Femur (tissue), 1 donor: ENCODE measurements at places on chromosomes 7 and 10.

GRCh38 chr10:78333362-78334143, 299.9 kb downstream of the RPS24 start:
- peak; percentile 5 for DNase-seq

GRCh38 chr10:11636697-11637303, 25.4 kb upstream of the USP6NL start:
- DNase-seq: no peak

DNA sequence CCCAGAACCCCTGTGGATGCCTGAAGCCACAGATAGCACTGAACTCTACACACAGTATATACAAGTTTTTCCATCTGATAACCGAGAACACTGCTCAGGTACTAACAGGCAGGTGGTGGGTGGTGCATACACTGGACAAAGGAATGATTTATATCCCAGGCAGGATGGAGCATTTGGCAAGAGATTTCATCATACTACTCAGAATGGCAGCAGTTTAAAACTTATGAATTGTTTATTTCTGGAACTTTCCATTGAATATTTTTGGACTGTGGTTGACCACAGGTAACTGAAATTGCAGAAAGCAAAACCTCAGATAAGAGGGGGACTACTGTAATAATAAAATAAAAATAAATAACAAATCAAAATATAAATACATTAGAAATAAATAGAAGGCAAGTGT, 10.9 kb upstream of the KCNMA1 start:
- no peak for DNase-seq

DNA sequence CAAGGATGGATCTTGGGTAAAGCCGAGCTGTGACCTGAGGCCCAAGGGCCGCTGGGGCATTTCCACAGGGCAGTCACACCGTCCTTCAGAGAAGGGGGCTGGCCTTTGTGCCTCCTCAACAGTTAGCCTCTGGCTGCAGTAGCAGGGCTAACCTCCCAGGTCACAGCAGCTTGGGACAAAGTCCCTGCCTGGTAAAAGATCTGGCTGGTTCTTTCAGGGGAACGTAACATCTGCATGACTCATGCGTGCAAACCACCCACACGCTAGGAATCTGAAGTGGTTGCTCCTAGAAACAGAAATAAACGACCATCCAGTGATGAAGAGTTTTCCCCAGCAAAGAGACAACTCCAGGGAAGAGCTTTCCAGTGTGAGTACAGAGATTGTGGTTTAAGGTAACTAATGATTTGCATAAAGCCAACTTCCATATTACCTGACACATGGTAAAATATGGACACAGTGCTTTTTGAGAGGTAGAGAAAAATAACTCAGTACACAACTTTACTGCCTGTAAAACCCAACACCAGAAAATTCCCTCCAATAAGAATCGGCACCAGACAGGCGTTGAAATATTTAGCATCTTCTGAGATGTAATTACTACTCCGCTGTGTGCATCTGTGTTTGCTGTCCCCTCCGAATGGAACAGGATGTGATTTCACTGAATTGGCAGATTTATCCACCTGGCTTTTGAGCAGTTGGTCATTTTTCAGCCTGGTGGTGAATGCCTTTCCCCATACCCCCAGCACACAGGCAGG, 84.9 kb upstream of the ADRB1 start:
- peak; percentile 40 for DNase-seq

- no peak for DNase-seq
Observed at GRCh38 chr7:136664537-136664936, 203.9 kb upstream of the CHRM2 start.

DNA sequence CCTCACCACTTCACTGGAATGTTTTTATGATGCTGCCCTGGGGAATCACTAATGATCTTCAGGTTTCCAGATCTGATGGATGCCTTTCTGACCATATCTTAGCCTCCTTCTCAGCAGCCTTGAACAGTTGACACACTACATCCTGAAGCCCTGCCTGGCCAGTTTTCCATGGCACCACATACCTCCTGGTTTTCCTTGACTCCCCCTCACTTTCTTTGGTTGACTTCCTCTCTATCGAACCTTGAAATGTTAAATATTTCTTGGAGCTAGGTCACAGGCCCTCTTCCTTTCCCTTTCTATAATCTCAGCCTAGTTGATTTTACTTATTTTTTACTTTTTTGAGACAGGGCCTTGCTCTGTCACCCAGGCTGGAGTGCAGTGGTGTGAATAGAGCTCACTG, 108.8 kb upstream of the CDK1 start:
- DNase-seq: no peak

DNA sequence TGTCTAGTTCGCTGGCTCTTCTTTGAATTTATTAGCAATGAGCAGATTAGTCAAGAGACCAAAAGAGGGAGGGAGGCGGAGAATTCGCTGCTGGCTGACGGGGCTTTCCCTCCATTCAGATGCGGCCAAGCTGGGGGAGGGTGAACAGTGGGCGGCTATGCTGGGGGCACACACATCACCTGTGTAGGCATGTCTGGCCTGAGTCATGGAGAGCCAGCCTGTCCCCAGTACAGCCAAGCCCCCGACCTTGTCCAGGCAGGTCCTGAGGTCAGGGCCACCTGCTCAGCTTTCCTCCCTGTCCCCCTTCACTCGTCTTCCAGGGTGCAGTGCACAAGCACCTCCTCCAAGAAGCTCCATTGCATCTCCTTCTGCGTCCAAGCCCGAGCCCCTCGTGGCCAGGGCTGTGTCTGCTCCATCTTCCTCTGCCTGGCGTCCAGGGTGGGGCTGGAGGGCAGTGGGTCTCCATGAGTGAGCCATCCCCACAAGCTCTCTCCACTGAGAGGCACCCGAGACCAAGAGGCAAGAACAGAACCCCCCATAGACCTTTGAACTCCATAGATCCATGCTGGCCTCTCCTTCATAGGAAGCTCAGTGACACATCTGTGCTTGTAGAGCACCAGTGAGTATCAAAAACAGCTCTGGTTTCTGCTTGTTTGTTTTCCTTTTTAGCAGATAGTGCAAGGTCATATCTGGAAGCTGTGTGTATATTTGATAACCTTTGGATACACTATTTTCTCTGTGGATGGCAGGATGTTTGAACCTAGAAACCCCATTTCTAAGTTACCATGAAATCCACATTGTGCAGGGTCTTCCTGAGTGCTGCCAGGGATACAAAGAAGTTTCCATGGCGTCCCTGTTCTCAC, 1.9 kb upstream of the DEPP1 start:
- no peak for DNase-seq

- no peak for DNase-seq
Observed at GRCh38 chr7:98249106-98249505, 2.9 kb downstream of the TECPR1 start.

GRCh38 chr7:135562720-135563119, 5.0 kb downstream of the NUP205 start:
- no peak for DNase-seq

GRCh38 chr7:33644489-33644888, 260.9 kb upstream of the BMPER start:
- no peak for DNase-seq

GRCh38 chr10:100522945-100523344, 3.3 kb upstream of the SEC31B start:
- no peak for DNase-seq

DNA sequence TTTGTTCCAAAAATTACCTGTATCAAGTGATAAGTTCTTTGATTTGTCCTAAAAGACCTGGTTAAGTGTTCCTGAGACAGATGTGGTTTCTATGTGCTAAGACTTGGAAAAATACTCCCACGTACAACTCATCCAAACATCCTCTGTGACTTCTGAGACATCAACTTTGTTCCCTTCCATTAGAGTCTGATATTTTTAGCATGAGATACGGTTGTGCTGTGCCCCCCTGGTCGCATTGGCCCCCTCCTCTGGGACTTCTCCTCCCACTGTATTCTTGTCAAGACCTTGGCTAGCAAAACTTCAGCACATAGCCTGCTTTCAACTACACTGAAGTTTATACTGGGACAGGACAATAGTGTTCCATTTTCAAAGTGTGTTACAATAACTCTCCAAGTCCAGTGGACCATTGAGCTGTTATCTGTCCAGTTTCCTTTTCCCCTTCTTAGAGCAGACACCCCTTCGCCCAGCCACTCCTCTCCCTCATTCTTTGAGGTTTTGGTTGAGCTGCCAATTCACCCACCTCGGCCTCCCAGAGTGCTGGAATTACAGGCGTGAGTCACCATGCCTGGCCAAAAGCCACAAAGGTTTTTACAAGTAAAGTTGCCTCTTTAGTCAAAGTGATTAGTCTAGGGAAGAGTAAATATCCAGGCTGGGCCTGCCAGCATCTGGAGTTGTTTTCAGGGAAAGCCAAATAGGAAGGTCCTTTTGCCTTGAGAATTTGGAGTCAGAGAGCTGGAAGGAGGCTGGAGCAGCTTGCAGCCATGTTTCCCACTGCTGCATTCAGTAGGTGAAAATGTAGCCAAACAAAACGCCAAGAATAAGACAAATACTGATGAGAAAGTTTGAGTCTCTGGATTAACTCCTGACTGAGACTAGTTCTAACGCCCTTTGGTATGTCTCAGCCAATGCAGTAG, 17.8 kb upstream of the PDLIM1 start:
- peak; percentile 57 for DNase-seq

DNA sequence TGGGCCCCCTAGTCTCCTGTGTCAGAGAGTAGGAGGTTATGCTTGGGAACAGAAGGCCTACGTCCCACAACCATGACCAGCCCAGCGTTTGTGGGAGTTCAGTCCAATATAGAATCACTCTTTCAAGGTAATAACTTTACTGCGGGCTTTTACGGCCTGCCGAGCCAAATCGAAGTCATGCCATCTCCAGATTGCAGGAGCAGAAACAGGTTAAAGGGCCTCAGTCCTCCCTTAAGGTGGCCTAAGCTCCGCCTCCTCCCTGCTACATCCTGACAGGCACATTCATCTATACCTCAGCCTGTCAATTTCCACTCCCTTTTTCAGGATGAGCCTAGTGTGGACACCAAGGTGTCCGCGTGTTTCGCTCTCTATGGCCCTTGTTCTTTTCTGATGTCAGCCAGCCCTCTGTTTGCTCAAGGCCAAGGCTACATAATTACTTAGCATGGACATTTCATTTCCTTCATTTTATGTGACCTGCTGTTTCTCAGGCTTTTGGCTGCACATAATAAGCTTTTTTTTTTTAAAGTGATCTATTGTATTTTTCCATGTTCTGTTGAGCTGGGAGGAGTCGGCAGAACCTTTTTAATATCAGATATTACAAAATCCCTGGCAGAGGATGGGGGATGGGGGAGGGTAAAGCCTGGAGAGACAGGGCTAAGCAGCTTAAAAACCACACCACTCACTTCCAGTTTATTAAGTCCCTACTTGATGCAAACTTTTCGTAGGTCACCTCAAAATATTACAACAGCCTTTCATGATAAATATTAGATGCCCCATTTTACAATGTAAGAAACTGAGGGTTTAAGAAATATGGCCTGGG, 84.6 kb downstream of the CACNB2 start:
- DNase-seq: no peak

DNA sequence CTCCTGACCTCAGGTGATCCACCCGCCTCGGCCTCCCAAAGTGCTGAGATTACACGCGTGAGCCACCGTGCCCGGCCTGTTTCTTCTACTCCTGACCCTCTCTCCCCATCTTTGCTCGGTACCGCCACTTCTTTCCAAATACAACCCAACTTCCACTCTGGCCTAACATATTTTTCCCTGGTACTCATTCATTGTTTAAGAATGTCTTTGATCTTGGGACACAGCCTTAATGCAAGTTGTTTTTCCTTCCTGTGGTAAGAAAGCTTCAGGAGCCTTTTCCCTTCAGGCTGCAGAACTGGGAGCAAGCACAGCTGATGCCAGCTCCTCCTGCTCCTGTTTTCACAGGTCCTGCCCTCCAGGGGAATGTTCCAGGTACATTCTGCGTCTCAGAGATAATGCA, 13.7 kb downstream of the CALML3 start:
- peak; percentile 5 for DNase-seq

- DNase-seq: no peak
Observed at GRCh38 chr10:20885678-20886077, 11.4 kb downstream of the NEBL start.

DNA sequence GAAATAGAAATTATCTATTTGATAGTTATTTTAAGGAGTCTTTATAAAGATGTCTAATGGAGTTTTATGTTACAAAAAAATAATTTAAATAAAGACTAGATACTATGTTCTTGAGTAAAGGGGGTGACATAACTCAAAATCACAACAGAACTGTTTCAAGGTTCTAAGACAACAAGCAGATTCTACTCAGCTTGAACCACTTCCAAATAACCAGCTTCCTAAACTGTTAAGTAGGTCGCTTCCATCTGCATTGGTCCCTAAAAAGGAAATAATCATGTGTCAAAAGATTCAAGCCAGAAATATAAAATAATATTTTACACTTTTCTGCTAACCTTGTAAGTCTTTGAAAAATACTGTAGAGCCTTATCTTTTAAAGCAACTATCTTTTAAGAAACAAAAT, 14.1 kb downstream of the SEM1 start:
- DNase-seq: no peak

DNA sequence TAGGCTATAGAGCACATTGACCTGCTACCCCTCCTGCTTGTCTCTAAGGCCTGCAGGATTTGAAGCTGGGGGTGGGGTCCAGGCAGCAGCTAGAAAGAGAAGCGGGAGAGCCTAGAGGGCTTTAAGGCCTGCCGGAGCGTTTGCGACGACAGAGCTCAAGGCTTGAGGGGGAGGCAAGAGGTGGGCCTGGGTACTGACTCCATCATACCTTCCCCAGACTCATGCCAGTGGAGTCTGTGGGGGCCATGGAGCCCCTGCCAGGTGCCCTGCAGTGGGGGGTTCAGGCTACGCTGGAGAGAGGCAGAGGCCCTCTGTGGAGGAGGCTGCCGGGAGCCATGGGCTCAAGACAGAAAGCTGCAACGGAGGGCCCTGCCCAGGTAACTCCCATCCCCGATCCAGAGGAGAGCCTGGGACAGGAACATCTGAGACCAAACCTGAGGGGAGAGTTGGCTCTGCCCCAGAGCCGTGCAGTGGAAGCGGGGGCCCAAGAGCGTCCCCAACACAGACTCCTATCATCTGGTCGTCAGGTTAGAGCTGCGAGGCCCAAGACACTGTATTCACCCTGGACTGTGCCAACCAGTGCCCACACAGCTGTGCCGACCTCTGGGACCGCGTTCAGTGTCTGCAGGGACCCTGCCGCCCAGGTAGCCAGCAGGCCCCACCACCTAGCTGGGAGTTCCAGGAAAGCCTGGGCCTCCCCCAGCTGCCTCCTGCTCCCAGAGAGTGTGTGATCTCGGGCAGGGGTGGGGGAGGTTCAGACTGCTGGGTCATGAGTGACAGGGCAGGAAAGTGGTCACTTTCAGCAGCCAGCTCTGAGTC, 13.2 kb upstream of the ZNF862 start:
- DNase-seq: no peak
